ENCODE measurements at places on chromosomes 2 and 18.

DNA sequence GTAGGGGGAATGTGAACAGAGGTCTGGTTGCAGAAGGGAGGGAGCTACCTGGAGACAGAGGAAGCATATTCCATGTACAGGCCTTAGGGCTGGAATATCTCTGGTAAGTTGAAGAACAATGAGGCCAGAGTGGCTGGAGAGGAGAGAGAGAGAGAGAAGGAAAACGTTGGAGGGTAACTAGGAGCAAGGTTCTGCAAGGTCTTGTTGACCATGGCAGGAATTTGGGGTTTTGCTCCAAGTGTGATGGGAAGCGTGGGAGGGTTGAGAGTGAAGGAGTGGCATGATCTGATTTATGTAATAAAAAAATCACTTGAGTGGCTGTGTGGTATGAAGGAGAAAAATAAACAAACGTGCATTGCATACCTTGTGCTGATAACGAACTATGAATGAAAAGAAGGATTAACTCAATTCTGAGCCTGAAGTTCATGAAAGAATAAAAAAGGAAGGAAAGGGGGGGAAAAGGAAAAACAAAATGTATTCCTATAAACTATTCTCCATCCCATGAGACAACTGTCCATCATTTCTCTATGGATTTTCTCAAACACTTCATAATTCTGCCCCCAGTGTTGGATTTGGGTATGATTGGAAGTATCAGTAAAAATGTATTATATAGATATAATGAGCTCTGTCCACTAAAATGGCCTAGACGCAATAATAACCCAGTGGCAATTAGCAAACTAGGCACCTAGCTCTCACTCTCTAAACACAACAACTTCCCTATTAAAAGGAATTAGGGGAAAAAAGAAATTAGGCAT is 59.7 kb upstream of the PMAIP1 start:
- DNase-seq: no peak

DNA sequence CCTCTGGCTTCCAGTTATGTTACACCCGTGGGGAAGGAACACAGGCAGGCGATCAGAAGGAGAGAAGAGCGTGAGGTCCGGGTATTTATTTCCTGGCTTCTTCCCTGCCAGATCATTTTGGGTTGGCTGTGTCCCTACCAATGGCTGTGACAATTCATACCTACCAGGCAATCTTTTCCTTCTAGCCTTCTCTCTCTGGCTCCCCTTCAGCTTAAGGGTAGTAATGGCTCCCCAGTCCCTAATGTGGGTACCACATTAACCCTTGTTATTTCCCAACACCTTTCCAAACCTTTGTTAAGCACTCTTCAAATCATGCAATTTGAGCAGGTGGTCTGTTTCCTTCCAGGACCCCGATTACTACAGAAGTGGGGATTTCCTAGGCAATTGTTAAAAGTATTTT is 78.8 kb upstream of the LYPD6B start:
- no peak for DNase-seq

DNA sequence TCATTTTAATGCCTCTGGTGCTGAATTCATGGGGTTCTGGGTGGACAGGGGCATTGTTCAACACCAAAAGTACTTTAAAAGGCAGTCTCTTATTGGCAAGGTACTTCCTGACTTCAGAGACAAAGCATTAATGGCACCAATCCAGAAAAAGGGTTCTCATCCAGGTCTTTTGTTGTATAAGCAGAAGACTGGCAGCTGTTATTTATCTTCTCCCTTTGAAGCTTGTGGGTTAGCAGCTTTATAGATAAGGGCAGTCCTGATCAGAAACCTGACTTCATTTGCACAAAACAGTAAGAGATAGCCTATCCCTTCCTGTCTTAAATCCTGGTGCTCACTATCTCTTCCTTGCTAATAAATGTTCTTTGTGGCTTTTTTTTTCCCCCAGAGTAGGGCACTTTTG is 68.8 kb downstream of the VPS54 start:
- DNase-seq: no peak

GRCh38 chr2:212970132-212970531 is 181.3 kb downstream of the IKZF2 start:
- no peak for DNase-seq

DNA sequence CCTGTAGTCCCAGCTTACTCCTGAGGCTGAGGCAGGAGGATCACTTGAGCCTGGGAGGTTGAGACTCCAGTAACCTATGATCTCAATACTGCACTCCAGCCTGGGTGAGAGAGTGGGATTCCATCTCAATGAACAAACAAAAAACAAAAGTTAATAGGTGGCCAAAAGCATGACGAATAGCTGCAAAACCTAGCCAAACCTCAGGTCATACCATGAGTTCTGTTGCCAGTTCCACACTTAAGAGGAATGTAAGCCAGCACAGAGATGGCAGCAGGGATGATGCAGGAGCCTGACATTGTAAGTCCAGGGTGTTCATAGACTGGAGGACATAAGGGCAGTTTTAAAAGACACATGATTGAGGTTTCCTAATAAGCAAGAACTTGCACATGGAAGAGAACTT is 55.3 kb upstream of the RMDN2 start:
- DNase-seq: no peak

- DNase-seq: no peak
Observed at GRCh38 chr18:22542406-22542835, 124.7 kb upstream of the CTAGE1 start.

DNA sequence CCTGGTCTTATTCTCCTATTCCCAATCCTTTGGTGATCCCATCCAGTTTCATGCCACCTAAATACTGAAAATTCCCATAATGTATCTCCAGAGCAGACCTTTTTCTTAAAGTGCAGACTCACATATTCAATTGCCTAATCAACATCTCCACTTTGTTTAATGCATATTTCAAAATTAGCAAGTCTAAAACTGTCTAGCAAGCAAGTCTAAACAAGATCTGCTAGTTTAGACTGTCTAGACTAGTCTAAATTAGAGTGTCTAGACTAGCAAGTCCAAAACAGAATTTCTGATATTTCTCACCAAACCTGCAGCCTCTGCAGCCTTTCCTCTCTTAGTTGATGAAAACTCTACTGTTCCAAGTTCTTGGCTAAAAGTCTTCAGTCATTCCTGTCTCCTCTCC is 44.6 kb downstream of the THUMPD2 start:
- DNase-seq: no peak

GRCh38 chr2:18829251-18829902 is 240.0 kb upstream of the NT5C1B start:
- no peak for DNase-seq

DNA sequence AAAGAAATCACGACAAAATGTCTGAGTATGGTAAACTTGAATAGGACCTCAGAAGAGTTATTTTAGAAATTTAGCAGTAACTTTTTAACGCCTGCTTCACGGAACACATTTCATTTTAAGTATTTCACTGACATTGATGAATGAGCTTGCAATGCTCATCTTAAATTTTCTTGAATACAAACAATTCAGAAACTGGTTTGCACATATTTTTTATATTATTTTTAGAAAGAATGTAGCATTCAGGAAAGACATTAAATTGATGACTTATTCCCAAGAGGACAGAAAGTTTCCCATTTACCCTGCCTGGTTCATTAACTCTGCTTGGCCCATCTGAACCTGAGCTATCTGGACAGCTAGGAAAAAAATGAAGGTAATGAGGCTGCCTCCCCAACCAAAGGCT is 89.3 kb downstream of the MBD2 start:
- DNase-seq: no peak

- no peak for DNase-seq
Observed at GRCh38 chr18:49141491-49141890, 190.7 kb upstream of the SMAD7 start.

GRCh38 chr18:78543201-78543725 is 436.4 kb upstream of the SALL3 start:
- DNase-seq: no peak

- no peak for DNase-seq
Observed at GRCh38 chr18:49169037-49169521, 218.3 kb upstream of the SMAD7 start.

DNA sequence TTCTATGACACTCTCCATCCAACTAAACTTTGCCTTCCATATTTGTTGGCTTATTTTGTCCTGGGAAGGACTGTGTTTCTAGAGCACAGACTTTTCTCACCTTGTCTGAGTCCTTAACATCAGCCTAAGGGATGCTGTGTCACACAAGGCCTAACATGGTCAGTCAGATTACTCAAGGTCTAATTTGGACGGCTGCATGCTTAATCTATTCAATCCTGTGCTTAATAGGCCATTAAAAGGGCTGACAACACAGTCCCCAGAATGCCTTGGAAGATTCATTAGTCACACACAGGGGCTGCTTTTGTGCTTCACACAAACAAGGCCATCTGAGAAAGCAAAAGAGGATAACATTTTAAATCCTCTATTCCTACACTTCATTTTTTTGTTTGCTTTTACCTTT is 84.0 kb downstream of the DYNAP start:
- no peak for DNase-seq

Data from NCI-H1092 (cell line).